Left kidney (tissue), 8 donors: ENCODE measurements at places on chromosomes 6 and 20.

DNA sequence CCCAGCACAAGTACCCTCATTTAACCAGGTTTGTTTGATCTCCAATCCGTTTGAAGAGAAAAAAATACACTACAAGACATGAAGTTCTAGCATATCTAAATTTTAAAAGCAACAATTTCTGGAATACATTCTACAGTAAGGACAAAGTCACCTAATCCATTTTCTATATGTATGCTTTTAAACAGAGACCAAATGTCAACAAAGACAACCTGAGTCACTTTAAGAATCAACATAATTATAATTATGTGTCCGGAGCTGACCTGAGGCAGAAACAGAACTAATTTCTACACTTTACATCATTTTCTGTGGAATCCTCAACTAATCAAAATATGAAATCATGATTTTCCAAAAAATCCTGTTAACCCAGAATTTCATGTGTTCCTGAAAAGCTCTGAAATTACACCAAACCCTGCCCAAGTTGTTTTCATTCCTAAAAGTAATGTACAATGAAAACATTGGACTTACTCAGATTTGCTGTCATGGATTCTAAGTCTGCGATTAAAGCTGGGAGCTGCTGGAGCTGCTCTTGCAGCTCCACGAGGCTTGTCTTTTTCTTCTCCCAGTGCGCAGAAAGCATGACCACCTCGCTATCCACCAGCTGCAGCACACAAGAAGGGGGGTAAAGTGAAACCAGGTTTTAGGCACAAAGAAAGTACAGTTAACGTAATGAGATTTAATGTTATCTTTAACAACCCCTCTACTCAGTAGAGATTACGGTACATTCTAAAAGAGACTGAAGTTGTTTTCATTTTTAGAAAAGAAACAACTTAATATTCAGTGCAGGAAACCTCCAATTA is 35.8 kb downstream of the DTNBP1 start:
- DNase-seq: no peak

DNA sequence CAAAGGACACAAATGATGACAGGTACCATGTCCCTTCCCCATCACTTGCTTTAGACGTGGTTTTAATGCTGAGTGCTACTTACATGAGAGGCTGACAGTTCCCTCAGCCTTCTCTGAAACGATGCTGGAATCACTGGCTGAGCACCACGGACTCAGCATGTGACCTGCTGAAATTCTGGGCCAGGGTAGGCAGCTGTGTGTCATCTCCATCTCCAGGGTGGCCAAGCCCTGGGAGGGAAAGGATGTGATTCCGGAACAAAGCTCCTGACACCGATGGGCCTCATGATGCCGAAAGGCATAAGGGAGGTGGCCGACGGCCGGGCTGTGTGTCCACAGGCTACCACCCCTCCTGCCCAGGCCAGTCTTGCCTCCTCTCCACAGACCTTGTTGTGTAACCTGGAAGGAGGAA is 184.3 kb upstream of the CST7 start:
- no peak for DNase-seq

- no peak for DNase-seq
These were observed 112.7 kb downstream of the RTN4IP1 start for GRCh38 chr6:106516616-106517015.

GRCh38 chr20:64131406-64131805 is 24.0 kb upstream of the NPBWR2 start:
- DNase-seq: no peak

- DNase-seq: no peak
These were observed 12.6 kb downstream of the TCP11 start for GRCh38 chr6:35128496-35128895.

- no peak for DNase-seq
These were observed 10.2 kb upstream of the DNAJC5 start for GRCh38 chr20:63884506-63885263.

GRCh38 chr20:44186674-44187053 is 324 bp downstream of the JPH2 start:
- no peak for DNase-seq

- DNase-seq: no peak
These were observed 154.5 kb downstream of the MMS22L start for GRCh38 chr6:97128507-97128906.

DNA sequence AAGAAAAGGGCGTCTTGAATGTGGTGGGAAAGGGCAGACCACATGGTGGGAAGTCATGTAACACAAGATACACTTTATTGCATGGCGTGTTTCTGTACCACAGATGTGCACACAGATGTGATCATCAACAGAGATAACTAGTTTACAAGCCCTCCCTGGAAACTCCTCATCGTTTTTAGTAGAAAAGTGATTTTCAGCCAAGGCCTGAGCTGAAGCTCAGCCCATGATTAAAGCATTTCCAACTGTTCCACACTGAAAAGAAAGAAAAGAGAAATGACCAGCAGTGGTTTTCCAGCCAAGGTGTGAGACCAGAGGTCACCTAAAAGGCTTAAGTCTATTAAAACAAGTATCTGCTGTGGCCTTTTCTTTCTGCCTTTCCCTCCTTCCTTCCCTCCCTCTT is 463.9 kb upstream of the JAG1 start:
- no peak for DNase-seq

DNA sequence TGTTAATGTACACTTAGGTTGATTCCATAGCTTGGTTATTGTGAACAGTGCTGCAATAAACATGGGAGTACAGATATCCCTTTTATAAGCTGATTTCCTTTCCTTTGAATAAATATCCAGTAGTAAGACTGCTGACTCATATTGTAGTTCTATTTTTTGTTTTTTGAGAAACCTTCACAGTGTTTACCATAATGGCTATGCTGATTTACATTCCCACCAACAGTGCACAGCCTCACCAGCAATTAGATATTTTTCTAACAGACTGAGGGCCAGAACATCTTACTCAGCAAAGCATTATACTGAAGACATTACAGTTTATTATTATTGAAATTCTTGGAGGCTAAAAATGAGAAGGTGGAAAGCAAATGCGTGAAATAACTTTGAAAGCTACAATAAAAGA is 187.3 kb upstream of the HEY2 start:
- DNase-seq: no peak

- DNase-seq: no peak
These were observed 114.0 kb downstream of the VEGFA start for GRCh38 chr6:43883847-43884651.

GRCh38 chr6:164570801-164571200 is 738.6 kb downstream of the C6orf118 start:
- peak; percentile 8 for DNase-seq

GRCh38 chr20:4471221-4471620 is 250.5 kb upstream of the PRND start:
- DNase-seq: no peak
